ENCODE measurements at places on chromosomes 2 and 18.

DNA sequence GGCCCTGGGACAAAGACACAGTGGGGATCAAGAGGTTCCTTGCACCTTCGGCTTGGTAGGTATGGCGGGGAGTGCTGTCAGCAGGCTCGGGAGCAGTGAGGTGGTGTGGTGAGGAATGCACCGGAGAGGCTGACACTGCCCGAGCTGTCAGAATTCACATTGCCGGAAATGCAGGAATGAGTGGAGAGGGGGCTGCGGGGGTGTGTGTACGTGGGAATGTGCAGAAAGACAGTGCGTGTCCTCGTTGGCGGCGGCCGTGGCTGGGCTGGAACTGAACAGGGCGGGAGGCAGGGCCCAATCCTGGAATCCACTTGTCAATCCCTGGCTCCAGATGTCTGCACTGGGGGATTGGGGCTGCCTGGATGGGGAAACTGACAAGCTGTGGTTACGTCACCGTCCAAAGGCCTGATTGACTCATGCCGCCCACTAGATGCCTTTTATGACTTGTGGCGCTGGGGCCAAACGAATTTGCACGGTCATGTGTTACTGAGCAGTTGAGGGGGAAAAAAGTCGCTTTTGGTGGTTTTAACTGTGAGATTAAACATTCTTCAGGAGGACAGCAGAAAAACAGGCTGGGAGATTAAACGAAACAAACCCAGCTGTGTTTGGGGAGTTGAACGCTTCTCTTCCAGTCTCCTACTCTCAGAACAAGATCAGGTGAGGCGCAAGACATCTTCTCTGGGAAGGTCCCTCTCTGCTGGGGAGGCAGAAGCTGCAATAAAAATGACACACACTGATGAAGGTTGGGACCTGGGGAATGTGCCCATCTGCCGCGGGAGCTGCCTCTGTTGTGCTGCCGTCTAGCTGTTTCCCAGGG lies 189.4 kb upstream of the GLI2 start:
- no peak for DNase-seq

DNA sequence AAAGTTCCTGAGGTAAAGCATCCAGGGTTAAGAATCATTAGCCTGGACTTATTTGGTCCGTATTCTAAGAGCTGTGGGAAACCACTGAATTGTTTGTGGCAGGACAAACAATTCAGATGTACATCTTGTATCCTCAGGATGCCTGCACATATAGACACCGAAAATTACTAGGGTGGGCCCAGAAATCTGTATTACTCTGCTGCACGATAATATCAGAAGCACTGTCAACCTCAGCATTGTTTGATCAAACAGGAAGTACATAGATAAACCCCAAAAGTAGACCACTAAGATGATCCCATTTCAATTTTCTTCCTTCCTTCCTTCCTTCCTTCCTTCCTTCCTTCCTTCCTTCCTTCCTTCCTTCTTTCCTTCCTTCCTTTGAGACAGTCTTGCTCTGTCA lies 34.2 kb upstream of the SPRED2 start:
- DNase-seq: no peak

- DNase-seq: no peak
Measured at GRCh38 chr2:160336635-160337034, 136.6 kb upstream of the ITGB6 start.

DNA sequence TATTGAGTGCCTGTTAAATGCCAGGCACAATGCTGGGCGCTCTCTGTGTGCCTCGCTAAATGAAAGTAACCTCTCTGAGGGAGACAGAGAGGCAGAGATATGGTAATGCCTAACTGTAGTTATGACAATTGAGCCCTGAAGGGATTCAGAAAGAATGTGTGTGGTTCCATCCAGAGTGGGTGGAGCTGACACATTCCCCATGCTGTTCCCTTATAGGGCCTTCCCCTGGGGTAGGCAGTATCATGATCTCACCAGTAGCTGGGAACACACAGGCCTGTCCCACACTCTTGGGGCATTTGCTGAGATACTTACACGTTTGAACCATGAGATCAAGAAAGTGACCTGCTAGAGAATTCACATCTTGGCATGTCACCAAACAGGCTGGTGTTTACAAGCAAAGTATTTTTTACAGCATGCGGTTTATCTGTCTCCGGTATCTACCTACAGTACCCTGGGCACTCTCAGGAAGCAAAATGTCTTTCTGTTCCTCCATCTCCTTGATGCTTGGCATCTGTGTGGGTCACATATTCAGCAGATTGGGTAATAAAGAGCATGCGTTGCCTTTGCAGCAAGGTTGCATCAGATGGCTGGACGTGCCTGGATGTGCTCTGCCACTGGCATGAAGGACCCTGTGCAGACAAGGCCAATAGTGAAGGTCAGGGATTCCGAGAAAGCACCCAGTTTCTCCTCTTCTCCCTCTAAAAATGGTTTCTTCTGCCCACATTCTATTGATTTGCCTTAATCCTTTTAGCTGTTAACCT lies 9.4 kb downstream of the CTIF start:
- peak; percentile 60 for DNase-seq

GRCh38 chr18:48072428-48073204 lies 142.2 kb upstream of the SMAD2 start:
- DNase-seq: no peak

DNA sequence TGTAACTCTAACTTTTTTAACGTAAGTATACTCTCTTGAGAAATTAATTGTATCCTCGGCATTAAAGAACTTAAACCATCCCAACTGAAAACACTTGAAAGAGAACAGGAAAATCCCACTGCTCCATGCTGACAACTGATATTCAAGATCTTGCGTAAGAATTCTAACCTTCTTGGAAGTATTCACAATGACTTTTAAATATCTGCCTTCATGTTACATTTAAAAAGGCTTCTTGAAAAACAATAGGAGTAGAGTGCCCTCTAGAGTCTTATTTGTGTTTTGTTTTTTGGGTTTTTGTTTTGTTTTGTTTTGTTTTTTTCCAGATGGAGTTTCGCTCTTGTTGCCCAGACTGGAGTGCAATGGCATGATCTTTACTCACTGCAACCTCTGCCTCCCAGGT lies 65.4 kb upstream of the DNAJC10 start:
- DNase-seq: no peak

DNA sequence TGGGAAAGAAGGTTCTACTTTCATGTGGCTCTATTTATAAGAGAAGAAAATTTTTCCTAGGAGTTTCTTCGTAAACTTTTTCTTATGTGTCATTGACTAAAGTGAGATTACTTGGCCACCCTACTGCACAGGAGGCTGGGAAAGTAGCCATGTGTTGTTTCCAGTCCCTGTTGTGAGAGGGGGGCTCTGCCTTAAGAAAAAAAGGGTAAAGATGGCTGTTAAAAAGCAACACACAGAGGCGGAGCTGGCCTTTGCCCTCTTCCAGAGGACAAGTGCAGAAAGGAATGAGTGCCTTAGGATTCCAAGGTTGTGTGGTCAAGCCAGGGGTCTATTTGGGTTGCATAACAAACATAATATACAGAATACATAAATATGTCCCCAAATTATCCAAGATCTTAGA lies 230.0 kb upstream of the CXCR4 start:
- DNase-seq: no peak

GRCh38 chr2:9071032-9071431 lies 67.5 kb upstream of the MBOAT2 start:
- no peak for DNase-seq

DNA sequence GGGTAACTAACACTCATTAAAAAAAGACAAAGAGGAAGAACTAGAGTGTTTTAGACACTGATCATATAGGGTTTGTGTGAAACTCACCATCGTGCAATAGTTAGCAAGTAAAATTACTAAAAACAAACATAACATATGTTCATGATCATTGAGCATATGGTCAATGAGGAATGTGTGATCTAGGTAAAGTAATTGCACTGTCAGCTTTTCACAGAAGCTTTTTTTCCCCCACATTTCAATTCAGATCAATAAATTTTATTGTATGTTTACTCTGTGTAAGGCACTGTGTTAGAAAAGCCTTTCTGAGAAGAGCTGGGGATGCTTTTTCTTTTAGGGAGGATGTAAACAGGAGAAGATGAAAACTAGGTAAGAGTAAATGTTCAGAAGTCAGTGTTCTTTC lies 348.2 kb downstream of the LRP1B start:
- DNase-seq: no peak

DNA sequence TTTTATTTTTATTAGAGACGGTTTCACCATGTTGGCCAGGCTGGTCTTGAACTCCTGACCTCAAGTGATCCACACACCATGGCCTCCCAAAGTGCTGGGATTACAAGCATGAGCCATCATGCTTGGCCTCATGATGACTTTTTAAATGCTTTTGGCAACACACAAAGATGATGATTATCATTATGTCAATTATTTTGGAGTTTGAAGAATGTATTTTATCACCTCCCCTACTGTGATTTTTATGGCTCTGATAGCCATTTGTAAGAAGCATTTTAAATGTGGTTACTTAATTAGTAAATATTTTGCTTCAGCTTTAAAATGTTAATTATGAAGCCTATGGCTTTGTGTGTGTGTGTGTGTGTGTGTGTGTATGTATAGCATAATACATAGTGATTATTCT lies 45.1 kb upstream of the RAB27B start:
- no peak for DNase-seq

GRCh38 chr2:63842149-63843061 lies 709 bp downstream of the UGP2 start:
- no peak for DNase-seq

- DNase-seq: no peak
Measured at GRCh38 chr2:211545582-211545981, 989.2 kb downstream of the CPS1 start.

DNA sequence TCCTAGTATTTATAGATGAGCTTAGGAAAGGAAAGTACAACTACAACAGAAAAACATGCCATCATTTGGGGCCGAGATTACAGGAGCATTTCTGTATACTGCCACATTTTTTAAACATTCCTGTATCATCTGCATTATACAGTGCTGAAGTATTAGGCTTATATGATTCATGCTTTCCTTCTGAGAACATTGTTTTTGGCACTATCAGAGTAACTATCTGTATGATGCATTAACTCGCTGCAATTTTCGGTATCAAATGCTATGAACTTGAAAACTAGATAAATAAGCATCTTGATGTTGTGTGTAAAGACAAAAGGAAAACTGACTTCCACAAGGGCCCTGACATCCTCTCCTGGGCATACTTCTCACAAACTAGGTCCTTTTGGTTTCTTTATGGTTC lies 102.0 kb downstream of the RIT2 start:
- DNase-seq: no peak

GRCh38 chr18:43422518-43422917 lies 145.2 kb upstream of the SYT4 start:
- DNase-seq: peak; percentile 39

DNA sequence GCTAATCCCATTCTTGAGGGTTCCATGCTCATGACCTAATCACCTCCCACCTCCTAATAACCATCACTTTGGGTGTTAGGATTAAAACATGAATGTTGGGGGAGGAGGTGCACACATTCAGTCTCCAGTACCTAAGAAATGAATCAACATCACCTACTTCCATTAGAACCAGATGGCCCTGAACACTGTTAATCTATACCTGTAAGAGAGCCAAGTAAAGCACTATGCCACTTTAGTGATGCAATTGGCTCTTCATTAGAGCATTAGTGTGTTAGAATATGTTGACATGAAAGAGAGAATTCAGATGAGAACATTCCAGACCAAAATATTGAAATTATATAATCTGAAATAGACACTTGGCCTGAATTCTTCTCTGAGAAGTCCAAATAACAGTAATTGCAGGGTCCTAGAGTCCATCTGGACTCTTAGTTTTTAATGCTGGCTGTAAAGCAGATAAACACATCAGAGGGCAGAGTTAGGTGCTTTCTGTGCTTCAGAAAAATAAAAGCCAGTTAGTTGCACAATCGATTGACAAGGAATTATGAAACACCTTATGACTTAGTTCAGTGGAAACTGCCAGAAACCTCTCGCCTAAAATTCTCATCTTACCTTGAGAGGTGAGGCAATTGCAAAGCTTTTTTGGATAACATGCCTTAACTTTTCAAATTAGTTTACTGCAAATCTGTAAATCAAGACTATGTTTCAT lies 923.7 kb downstream of the SLC4A3 start:
- DNase-seq: no peak

DNA sequence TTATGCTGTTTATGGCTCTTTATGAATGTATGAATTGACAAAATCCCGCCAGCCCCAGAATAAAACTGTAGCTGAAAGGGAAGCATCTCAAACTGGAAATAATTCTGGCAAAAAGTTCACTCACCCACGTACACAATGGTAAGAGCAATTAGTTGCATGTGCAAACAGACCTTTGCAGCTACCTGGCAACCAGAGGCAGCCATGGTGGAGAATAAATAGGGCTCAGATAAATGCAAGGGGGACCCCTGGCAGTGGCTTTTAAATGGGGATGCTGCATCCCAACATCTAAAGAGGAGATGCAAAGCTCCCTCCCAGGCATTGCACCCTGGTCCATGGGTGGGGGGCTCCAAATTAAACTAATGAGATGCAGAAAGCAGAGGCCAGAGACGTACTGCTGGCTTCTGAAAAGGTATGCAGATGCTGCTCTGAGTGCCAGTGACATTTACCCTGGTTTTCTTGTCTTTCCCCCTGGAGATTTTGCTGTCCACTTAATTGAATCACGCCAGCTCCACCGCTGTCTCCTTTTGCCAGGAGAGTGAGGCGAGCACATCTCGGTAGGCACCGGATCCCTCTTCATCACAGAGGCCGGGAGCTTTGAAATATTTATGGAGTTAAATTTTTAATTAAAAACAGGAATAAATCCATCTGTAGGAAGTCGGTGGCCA lies 126.6 kb upstream of the NRP2 start:
- DNase-seq: no peak

GRCh38 chr18:5546660-5547059 lies 2.9 kb upstream of the EPB41L3 start:
- DNase-seq: peak; percentile 41

GRCh38 chr2:67246791-67247190 lies 150.3 kb upstream of the ETAA1 start:
- no peak for DNase-seq

DNA sequence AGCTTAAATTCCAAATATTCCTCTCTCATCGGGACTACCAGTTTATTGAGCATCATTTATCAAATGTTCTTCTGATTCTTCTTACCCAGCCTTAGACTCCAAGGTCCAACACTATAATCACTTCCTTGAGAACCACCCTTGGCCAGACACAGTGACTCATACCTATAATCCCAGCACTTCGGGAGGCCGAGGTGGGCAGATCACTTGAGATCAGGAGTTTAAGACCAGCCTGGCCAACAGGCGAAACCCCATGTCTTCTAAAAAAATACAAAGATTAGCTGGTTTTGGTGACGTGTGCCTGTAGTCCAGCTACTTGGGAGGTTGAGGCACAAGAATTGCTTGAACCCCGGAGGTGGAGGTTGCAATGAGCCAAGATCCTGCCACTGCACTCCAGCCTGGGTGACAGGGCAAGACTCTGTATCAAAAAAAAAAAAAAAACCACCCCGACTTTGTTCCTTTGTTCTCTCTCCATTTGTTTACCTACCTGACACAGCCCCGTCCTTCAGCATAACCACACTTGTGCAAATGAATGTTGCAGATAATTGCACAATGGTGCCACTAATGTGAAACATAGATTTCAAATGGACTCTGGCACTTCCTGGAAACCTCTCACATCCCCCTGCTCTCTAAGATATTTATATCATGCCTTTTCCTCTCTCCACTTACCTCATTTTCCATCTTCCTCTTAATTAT lies 38.9 kb upstream of the LPIN2 start:
- DNase-seq: no peak
